ENCODE measurements at places on chromosomes 1 and 21. TPM values are rescaled to one million over a fixed set of nuclear protein-coding genes. Genes with fewer than 3 reads are reported as not detected.

KIAA0040 gene
- total RNA-seq, result 21.4 TPM

LORICRIN gene
- total RNA-seq, result not detected

CRTC2 gene
- total RNA-seq, result 2.3 TPM

FASLG gene
- total RNA-seq, result not detected

MAP10 gene
- 1.4 TPM for total RNA-seq

RCAN3 gene
- total RNA-seq, result 2.3 TPM

ACTA1 gene
- not detected for total RNA-seq

CD101 gene
- 0.15 TPM for total RNA-seq

KCNE1 gene
- 0.15 TPM for total RNA-seq

TMEM50B gene
- 34.4 TPM for total RNA-seq

NFIA gene
- total RNA-seq, result 5.6 TPM

NPPA gene
- total RNA-seq, result not detected

ACAP3 gene
- 23.1 TPM for total RNA-seq

SELE gene
- 2.0 TPM for total RNA-seq

SEMA4A gene
- total RNA-seq, result 1.8 TPM

PPIE gene
- 76.7 TPM for total RNA-seq

TIE1 gene
- total RNA-seq, result 536 TPM

KLHDC7A gene
- not detected for total RNA-seq

ZNF593OS gene
- not detected for total RNA-seq

ARHGAP30 gene
- not detected for total RNA-seq

FCRL1 gene
- total RNA-seq, result not detected

ANKRD34A gene
- total RNA-seq, result 0.32 TPM

PDC gene
- not detected for total RNA-seq

OR2T33 gene
- total RNA-seq, result not detected

GPR161 gene
- total RNA-seq, result 18.5 TPM

HSD3B2 gene
- not detected for total RNA-seq

PLA2G2D gene
- total RNA-seq, result not detected

CNIH3 gene
- 1.9 TPM for total RNA-seq

DISP3 gene
- total RNA-seq, result under 0.01 TPM

MANEAL gene
- total RNA-seq, result not detected

SLAMF9 gene
- not detected for total RNA-seq

PTGS2 gene
- total RNA-seq, result 12.7 TPM

TMIGD3 gene
- 0.32 TPM for total RNA-seq

LAMC1 gene
- 465 TPM for total RNA-seq

FCRL2 gene
- not detected for total RNA-seq

TNFRSF8 gene
- under 0.01 TPM for total RNA-seq

ASAP3 gene
- 7.1 TPM for total RNA-seq

SMYD3 gene
- 24.8 TPM for total RNA-seq

PARP1 gene
- total RNA-seq, result 194 TPM

CFHR1 gene
- total RNA-seq, result not detected

FMO2 gene
- total RNA-seq, result not detected

KIF21B gene
- 1.1 TPM for total RNA-seq
